ENCODE measurements at places on chromosomes 11 and 22.
A peak's percentile ranks its signal among the peaks of the same experiment; 100 is the strongest.

DNA sequence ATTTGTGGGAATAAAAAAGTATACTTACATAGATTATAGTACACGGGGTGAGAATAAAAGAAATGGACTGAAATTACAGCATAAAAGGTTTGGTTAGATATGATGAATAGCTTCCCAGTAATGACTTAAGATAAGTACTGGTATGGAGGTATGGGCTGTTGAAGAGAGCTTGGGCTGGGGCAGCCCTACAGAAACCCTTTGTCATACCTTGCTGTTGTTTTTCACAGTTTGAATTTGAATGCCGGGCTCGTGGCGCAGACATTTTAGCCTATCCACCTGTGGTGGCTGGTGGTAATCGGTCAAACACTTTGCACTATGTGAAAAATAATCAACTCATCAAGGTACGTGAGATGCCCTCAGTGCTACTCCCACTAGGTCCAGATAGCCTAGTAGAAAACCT lies 42.3 kb upstream of the RBX1 start:
- no peak for DNase-seq

DNA sequence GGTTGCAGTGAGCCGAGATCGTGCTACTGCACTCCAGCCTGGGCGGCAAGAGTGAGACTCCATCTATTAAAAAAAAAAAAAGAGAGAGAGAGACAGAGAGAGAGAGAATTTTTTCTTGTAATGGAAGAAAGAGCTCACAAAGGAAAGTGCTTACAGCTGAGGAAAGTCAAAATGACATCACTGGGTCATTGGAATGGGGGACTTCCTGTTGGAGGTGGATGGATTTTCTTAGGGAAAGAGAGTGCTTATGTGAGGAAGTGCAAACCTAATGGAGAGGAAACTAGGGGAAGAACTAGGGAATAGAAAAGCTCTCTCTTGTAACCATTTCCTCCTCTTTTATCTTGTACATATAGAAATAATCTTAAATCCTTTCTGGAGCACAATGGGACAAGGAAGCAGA lies 6.3 kb upstream of the PIWIL4 start:
- DNase-seq = no peak

DNA sequence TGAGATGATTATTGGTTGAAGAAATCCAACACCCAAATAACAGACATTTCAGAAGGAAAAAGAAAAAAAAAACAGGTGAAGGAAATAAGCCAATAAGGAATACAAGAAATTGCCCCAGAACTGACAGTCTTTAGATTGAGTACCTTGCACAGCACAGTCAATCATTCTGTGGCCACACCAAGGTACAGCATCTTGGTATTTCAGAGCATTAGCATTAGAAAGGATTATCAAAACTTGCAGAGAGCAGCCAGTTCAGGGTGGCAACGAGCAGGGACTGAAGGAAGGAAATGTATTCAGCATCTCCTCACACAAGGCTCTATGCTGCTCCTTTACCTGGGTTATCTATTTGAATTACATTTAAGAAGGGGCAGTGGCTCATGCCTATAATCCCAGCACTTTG lies 2.1 kb downstream of the ADA2 start:
- no peak for DNase-seq

GRCh38 chr11:22920939-22921565 lies 60.8 kb upstream of the CCDC179 start:
- DNase-seq = peak; percentile 11

DNA sequence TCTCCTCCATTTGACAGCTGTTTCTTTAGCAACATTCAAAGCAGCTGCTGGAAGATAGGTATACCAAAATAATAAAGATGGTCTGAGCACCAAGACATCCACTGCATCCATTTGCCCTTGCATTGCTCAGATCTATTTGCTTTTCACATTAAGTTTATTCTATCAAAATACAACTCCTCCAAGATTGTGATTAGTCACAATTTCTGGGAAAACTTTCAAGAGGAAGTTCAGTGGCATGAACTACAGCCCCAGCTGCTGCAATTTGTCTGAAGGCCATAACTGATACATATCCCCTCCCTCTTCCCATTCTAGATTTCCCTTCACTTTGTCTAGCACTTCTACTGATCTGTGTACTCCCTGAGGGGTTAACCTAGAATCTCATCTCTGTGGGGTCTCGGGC lies 117.5 kb upstream of the CEP126 start:
- DNase-seq = no peak

GRCh38 chr11:43930868-43931716 lies 11.3 kb upstream of the C11orf96 start:
- DNase-seq = no peak

- DNase-seq = no peak
These were observed 12.9 kb downstream of the CD59 start for GRCh38 chr11:33723238-33723881.
